ENCODE measurements at places on chromosomes 16 and 17. TPM values are rescaled to one million over a fixed set of nuclear protein-coding genes. Genes with fewer than 3 reads are reported as not detected.

GRCh38 chr17:39213852-39214251, 11.9 kb downstream of the STAC2 start:
- no peak for DNase-seq

Gene CACNG1
- not detected for total RNA-seq

- DNase-seq: no peak
These were observed 12.7 kb downstream of the MNT start for GRCh38 chr17:2388020-2388682.

Gene DPEP3
- total RNA-seq: 0.19 TPM

Gene CES5A
- total RNA-seq: not detected
